ENCODE measurements at places on chromosomes 3 and 15.

DNA sequence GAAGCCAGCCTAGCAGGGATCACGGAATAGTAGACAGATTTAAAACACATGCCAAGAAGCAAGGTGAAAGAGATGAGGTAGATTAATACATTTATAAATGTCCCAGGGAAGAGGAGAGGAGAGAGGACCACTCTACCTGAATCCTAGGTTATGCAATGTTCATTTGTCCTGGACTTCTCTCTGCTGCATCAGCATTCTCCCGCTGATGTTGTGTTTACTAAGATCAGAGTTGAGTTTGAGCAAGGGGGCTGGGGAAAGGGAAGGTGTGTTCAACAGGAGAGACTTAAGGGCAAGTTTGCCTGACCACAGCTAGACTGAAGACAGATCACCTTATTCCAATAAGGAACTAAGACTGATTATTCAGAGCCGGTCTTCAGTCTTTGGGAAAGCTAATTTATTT, 1.1 kb upstream of the KPNA1 start:
- no peak for DNase-seq

- DNase-seq: no peak
These were observed 291.2 kb downstream of the FAM43A start for GRCh38 chr3:194976874-194977273.

DNA sequence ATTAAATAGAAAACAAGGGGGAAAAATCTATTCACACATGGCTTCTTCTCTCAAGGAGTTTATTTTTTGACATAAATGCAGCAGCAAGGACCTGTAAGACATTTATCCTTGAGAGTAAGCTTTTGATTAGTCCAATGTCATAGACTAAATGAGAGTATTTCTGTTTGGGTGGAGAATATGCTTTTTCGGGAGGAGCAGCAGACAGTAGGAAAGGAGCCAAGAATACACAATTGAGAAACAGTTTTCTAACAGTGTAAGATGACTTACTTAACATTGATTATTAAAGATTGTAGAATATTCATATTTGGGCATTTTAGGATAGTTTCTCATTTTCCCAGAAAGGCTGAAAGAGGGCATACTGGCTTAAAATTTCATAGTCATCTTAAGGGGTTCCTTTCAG, 65.9 kb upstream of the PAQR5 start:
- no peak for DNase-seq

GRCh38 chr3:17182166-17182565, 297.4 kb downstream of the PLCL2 start:
- DNase-seq: no peak

GRCh38 chr3:59401924-59402323, 352.1 kb upstream of the CFAP20DC start:
- no peak for DNase-seq

DNA sequence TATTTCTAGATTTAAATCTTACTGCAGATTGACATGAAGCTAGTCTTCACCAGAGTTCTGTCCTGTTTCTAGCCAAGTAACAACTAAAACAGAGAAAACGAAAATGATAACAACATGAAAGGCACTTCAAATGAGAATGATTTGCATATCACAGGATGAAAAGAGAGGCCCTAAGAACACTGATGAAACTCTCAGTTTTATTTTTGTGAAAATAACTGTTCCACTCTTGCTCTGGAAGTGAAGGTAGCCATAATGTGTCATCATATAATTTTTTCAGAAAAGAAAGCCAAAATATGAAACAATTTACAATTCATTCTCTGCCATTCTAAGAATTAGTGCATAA, 274.4 kb downstream of the ADAMTSL3 start:
- no peak for DNase-seq

- DNase-seq: no peak
These were observed 27.6 kb downstream of the SLC6A6 start for GRCh38 chr3:14430053-14430452.

- DNase-seq: no peak
These were observed 74.0 kb downstream of the SRGAP3 start for GRCh38 chr3:9175421-9175820.

- no peak for DNase-seq
These were observed 17.7 kb upstream of the HEG1 start for GRCh38 chr3:125073390-125073905.

- DNase-seq: no peak
These were observed 1195.9 kb downstream of the ROBO2 start for GRCh38 chr3:78235841-78236240.

GRCh38 chr15:59436774-59437141, 1.2 kb upstream of the FAM81A start:
- no peak for DNase-seq

DNA sequence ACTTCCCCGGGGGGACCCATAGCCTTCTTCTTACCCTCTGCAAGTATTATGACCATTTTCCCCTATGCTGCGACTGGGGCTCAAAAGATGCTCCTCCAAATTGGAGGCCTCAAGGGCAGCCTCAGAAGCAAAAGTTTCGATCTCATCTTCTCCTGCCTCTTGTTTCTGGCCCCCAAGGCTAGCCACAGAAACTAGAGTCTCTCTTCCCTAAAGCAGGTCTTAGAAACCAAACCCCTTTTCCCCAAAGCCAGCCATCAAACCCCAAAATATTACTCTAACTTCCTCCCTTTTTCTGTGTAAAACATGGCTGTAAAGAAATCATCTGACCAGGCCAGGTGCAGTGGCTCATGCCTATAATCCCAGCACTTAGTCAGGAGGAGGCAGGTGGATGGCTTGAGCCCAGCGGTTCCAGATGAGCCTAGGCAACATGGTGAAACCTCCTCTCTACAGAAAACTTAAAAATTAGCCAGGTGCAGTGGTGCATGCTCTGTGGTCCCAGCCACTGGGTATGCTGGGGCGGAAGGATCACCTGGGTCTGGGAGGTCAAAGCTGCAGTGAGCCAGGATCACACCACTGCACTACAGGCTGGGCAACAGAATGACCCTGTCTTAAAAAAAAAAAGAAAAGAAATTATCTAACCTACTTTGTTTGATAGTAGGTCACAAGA, 36.7 kb upstream of the MFGE8 start:
- DNase-seq: no peak

DNA sequence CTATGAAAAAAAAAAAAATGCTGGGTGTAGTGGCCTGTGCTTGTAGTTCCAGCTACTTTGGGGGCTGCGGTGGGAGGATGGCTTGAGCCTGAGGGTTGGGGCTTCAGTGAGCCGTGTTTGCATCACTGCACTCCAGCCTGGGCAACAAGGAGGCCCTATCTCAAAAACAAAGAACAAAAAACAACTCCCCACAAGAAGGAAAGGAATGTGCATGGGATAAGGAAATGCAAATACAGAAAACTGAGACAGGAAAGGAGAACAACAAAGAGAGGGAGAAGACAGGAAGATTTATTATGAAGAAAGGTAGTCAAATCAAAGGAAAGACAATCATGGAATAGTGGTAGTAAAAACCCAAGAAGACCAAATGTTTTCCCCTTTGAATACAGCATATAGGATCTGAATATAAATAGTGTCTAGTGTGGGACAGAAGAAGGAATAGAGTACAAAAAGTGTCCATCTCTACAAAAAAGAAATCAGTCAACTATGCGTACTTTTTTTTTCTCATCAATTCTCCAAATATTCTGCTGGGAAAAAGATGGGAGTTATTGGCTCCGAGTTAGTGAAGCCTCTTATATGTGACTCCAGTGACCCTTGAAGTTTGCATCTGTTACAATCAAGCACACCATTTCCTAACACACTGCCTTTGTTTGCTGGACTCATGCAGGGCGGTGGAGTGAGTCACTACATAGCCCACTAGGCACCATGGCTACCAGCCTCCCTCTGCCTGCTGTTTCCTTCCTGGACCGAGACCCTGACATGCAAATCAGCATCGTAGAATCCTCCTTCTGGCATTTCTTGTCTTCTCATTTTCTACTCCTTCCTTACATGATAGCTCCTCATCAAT, 101.2 kb upstream of the PTX3 start:
- no peak for DNase-seq

DNA sequence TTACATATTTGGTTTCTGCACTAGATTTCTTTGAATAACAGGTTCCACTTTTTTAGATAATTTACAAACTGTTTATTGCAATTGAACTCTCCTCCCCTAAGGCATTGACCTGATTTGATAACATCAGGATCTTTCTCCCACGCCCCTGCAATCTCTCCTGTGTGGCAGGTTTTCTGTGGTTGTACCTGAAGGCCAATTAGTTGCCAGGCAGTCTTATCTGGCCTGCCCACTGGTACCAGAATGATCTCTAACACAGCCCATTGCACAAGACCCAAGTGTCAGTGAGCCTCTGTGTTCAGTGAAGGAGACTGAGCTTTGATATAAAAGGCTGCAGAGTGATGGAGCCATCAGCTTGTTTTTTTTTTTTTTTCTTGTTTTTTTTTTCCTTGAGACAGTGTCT, 3.3 kb downstream of the ACAD9 start:
- no peak for DNase-seq

- DNase-seq: no peak
These were observed 21.3 kb upstream of the LRRC58 start for GRCh38 chr3:120370463-120370862.

DNA sequence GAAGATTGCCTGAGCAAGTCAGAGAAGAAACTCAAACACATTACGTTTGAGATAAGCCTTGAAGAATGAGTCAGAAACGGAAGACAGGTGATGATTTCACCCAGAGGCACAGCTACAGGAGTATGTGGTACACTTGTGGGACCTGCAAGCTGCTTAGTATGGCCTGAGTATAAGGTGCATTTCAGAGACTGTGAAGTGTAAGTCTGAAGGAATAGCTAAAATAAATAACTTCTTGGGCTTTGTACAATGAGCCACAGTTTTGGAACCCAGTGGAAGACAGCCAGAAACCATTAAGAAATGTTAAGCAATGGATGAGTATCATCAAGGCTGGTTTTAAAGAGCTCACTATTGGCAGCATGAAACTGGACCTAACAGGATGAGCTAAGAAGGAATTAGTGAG, 826.2 kb downstream of the ROBO1 start:
- no peak for DNase-seq

- DNase-seq: no peak
These were observed 38.4 kb upstream of the SLC25A36 start for GRCh38 chr3:140903196-140903595.

DNA sequence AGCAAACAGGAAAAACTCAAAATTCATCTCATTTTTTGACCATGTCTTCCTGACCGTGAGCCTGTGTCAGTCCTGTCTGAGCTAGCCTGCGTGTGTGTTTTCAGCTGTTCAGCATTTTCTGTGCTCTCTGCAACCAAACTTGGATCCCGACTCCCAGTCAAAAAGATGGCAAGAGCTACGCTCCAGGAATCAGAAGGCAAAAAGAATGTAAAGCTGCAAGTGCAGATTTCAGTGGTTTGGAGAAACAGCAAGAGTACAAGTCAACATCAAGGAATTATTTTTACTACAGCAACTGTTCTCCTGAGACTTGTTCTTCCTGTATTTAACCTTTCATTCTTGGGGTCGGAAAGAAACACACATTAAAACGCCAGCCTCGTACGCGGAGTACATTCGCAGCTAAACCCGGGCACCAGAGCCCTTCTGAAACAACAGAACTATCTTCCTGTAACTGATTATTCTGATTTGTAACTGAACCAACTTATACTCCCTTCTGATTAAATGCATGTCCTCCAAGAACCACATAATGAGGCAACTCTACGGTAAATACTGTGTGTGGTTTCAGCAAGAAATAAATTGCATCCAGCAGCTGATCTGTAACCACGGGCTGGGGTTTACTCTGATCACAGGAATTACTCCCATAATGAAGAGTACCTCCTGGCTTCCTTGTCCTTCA, 107.4 kb downstream of the LRIG1 start:
- no peak for DNase-seq

- DNase-seq: no peak
These were observed 870 bp upstream of the TMEM40 start for GRCh38 chr3:12759693-12760565.

DNA sequence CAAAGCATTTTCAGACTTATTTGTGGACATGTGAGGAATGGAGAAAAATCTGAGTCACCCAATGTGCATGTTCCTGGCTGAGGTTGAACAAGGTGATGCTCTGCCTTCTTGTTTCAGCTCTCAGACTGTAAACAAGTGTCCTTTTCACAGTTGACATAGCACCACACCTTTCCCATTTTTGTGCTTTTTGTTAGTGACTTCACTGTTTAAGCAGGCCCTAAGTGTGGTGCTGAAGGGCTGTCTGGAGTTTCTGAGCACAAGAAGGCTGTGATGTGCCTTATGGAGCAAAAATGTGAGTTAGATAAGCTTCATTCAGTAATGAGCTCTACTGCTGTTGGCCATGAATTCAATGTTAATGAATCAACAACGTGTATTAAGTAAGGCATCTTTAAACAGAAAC, 20.4 kb downstream of the ABI3BP start:
- DNase-seq: no peak

DNA sequence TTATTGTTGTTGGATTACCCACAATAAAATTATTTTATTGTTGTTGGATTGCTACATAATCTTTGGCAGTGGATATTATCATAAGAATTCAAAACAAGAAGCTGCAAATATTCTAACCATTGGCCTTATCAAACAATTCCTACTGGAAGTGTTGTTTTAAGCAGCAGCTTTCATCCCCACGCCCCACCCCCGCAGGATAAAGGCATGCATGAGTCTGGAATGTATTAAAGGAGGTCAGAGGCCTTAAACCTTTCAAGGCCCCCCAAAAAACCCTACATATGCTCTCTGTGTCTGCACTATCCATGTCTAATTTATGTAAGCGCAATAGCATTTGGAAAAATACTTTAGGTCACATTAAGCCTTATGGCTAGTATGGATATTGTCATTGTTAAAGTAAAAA, 23.1 kb downstream of the P3H2 start:
- no peak for DNase-seq

- DNase-seq: no peak
These were observed 61.9 kb downstream of the VGLL3 start for GRCh38 chr3:86929046-86929445.

DNA sequence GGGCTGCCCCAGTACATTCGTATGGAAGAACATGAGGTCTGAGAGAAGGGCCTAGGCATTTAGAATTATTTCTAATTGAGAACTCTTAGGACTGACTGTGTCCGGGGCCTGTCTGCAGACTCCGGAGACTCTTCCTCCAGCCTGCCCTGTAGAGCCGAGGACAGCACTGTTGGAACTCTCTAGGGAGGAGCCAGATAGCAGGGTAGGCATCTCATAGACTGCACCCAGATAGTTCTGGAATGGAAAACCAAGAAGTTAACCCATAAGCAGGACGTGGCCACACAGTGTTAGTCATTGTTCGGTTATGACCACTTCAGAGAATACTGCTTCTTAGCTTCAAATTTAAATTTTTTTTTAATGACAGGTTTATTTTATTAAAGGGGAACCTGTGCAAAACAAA, 59.5 kb downstream of the SNRK start:
- DNase-seq: no peak

GRCh38 chr15:47116698-47117097, 600.6 kb upstream of the SEMA6D start:
- DNase-seq: no peak

GRCh38 chr3:108006881-108007331, 83.9 kb downstream of the CD47 start:
- DNase-seq: no peak

DNA sequence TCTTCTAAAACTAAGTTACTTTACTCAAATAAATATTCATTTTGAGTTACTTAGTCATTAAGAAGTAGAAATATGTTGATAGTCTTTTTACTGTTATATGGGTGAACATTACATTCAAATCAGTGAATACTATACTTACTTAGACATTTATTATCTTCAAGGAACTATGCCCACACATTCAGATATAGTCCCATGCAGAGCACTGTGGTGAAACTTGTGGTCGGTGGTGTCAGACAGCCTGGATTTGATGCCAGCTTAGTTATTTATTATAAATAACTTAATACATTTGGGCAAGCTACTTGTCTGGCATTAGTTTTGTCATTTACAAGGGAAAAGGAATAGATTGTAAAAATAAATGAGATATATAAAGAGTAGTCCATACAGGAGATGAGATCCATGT, 149.5 kb downstream of the RAP2B start:
- DNase-seq: no peak
